ENCODE measurements at places on chromosomes 2 and 18. TPM values are rescaled to one million over a fixed set of nuclear protein-coding genes. Genes with fewer than 3 reads are reported as not detected.

The G6PC2 gene
- polyA plus RNA-seq = not detected

DNA sequence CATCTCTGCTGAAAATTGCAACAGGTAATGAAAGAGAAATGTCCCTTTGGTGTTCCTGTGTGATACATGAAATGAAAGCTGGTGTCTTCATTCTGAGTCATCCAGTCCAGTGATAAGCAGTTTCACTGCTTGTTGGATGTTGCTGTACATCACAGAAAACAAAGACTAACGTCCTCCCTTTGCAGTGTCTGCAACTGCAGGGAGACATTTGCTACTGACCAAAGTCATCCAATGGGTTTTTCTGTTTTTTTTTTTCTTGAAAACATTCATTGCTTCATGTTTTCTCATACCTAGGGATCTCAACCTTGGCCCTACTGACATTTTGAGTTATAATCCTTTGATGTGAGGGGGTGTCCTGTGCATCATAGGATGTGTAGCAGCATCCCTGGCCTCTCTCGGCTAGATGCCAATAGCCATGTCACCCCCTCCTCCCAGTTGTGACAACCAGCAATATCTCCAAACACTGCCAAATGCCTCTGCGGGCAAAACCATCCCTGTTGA is 63.6 kb upstream of the FZD5 start:
- no peak for DNase-seq

GRCh38 chr2:234305846-234306245 is 191.0 kb downstream of the ARL4C start:
- no peak for DNase-seq

GRCh38 chr2:114642166-114642770 is 199.8 kb downstream of the DPP10 start:
- DNase-seq = no peak

The AMER3 gene
- not detected for polyA plus RNA-seq

The CIB4 gene
- polyA plus RNA-seq = not detected

DNA sequence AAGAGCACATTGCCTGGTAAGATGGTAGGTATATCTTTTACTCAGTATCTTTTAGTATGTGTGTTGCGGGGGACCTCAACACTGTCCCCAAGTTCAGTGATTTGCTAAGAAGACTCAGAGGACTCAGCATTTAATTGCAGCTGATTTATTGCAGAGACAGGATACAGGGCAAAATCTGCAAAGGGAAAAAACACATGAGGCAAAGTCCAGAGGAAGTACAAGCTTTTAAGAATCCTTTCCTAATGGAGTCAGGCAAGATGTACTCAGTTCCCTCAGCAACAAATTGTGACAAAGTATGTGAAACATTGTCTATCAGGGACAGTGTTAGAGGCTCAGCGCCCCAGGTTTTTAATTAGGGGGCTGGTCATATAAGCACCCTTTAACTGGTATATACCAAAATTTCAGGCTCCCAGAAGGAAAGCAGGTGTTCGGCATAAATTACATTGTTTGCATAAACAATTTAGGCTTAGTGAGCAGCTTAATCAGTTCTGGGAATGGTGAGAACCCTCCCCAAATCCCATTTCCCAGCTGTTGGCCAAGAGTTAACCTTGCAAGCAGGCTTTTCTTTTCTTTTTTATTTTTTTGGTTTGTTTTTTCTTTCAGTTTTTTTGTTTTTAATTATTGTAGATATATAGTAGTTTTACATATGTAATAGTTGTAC is 41.7 kb downstream of the RAB3GAP1 start:
- no peak for DNase-seq

DNA sequence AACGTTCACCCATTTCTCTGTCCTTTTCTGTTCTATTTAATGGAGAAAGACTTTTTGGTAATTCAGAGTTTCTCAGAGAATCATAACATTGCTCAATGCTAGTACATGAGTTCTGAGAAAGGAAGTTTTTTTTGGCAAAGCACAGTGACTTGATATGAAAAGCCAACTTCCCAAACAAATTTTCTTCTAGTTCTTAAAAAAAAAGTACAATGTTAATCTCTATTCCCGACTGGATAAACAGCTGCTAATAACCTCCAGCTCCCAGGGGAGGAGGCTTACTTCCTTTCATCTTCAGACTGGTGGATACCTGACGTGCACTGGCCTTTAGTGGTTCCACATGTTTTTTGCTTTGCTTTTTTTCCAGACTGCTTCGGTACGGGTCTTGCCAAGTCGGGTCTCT is 284.6 kb upstream of the CCDC68 start:
- DNase-seq = no peak

- DNase-seq = no peak
Observed at GRCh38 chr2:171966235-171966634, 33.5 kb upstream of the METAP1D start.
